Hematopoietic multipotent progenitor cell treated with erythropoietin and hydrocortisone succinate and interleukin-3 and kit ligand, for 6 days (in vitro differentiated cells): ENCODE measurements at places on chromosomes 7 and 10.

GRCh38 chr10:71424496-71425194, 27.9 kb downstream of the CDH23 start:
- no peak for DNase-seq

DNA sequence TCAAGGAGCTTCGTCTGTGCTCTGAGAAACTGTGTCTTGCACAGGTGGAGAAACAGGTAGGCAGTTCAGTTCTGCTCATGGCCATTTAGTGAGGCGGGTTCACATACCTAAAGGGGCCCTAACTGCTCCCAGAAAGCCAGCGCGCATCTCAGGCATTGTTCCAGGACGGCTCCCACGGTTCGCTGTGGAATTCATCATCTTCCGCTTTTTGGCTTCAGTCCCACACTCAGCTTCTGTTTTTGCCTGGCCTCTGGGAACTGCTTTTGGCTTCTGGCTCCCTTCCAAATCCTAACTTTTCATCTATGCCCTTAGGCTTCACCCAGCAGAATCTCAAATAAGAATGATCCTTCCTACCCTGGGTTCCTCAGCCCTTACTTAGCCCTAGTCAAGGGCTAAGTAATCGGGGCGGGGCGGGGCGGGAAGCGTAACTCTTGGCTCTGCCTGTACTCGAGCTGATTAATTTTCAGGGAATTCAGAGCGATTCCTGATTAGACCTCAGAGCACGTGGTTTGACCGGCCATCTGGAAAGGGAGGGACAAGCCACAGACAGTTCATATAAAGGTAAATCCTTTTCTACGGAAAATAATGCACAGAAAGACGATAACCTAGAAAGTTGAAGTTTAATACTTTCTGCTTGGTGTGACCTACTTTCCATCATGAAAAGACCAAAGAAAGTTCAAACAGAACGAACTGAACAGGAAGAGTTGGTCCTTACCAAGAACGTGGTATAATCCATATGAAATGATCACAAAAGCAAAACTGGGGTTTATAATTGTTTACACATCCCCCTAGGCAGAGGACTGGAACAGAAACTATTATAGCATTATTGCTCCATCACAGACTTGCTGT, 105.7 kb downstream of the ST8SIA6 start:
- DNase-seq = peak; percentile 17

- no peak for DNase-seq
Measured at GRCh38 chr10:75396631-75397495, 4.7 kb downstream of the ZNF503 start.

DNA sequence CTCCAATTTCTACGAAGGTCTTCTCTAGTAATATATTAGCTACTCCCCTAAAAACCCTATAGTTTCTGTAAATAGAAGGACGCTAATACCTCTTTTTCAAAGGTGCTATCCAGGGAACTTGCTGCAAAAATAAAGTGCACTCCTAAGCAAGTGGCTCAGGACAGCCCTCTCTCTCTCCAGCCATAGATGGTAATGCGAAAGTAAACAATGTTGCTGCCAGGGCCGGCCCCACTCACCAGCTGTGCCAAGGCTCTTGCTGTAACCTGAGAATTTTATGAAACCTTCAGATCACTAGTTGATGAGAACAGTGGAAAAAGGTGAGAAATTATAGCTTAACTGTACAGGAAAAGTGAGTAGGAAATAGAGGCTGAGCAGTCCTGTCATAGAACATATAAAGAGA, 10.9 kb upstream of the TAS2R39 start:
- DNase-seq = no peak

GRCh38 chr7:122886357-122887081, at the start of gene CADPS2:
Gene CADPS2, minus strand, starts transcription at chr7:122886460. Its CDS starts 123 bp downstream, at chr7:122886337.
- peak; percentile 22 for DNase-seq

- DNase-seq = peak; percentile 44
Measured at GRCh38 chr7:29859524-29860185, 53.3 kb downstream of the WIPF3 start.

GRCh38 chr10:125213541-125214282, 53.3 kb upstream of the CTBP2 start:
- no peak for DNase-seq
